ENCODE measurements at places on chromosomes 2 and 18.

- peak; percentile 81 for DNase-seq
These were observed at the start of the genes CEBPZ and NDUFAF7 for GRCh38 chr2:37231241-37232130. Gene CEBPZ (minus strand): TSS chr2:37231596. CDS start chr2:37231567, 29 bp downstream. Gene NDUFAF7 (plus strand): TSS chr2:37231658. CDS start chr2:37231706, 48 bp downstream.

DNA sequence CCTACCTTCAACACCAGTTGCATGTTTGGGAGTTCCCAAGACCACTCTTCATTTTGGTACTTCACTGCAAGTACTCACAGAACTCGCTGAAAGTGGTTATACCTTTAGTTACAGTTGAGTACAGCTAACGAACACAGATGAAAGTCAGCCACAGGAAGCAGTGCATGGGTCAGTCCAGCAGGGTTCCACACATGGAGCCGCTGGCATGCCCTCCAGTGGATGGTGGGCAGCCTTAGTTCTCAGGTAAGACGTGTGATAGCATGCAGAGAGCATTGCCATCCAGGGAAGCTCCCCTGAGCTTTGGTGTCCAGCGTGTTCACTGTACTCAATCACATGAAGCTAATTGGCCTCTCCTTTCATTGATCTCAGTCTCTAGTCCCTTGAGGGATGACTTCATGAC, 815.3 kb downstream of the RNF144A start:
- no peak for DNase-seq

GRCh38 chr2:107334306-107334705, 448.3 kb upstream of the ST6GAL2 start:
- no peak for DNase-seq

DNA sequence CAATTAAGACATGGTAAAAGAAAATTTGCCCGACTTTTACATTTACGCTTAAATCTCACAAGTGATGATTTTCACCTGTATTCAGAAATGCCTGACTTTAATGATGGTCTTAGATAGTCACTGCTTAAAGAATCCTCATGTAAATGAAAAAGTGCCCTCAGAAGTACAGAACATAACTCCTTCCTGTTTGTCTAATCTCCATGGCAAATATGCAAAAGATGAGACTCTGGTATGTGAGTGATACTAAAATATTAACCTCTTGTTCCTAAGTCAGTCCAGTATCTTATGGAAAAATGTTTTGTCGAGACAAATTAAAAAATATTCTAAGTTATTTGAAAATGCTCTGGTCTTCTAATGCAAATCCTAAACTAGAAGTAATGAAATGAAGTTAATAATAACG, 29.2 kb downstream of the KCTD1 start:
- no peak for DNase-seq

DNA sequence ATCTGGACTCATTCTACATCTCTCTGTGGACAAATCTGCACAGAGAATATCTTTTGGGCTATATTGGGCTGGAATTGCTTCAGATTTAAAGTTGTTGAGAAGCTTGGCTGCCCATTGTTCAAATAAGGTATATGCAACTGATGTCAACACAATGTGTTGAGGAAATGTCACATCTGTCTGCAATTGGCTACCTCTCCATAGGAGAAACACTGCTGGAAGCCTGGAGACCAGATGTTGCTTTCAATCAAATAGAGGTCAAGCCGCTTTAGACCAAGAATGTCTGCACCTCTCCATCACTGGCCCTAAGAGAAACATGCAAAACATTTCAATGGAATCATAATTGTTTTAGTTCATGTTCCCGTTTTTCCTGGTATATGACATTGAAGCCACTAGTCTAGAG, 720.2 kb downstream of the SLC4A3 start:
- DNase-seq: no peak

DNA sequence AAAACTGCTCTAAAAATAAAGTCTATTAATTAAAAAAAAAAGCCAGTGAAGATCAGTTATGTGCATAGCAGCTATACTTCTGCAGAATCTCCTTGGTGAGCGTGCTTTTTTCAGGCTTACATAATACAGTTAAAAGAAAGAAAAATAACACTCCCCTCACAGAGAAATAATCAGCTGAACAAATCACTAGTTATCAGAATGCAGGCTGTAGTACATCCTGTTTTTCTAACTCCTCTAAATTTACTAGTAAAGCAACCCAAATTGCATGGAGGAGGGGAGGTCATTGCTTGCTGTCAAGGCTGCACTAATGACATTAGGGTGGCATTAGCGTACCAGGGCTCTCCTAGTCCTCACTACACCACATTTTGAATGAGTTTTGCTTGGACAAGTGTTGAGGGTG, 192.2 kb downstream of the PLCL1 start:
- no peak for DNase-seq

DNA sequence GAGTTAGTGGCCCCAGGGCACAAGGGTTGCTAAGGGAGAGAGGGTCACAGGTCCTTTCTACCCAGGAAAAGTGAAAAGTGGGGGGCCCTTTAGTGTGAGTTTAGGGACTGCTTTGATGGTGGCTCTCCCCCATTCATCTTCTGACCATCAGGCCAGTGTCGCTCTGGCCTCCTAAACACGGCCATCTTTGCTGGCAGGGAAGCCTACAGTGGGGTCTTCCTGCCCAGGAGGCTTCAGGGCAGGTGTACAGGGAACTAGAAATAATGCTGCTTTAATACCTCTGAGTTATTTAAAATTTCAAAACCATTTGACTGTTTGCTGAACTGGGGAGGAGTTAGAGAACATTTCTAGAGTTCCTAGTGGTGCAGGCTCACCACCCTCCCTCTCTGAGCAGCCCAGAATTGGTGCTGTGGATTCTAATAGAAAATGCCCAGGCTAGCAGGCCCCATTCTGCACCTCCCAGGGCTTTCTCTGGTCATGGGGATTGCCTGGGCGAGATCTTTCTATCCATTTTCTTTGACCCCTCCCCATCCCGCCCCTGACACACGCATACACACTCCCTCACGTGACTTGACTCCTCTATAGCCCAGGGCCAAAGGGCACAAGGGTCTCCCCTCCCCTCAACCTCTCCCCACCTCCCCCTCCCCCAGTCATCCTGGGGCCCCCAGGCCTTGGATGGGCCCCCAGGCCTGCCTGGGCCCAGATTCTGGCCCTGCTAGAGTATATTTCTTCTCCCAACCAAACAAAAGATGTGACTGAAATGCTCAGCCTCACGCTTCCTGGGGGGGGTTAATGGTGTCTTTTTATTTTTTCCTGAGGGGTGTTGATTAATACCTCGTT, 3.1 kb downstream of the PKDCC start:
- no peak for DNase-seq

- no peak for DNase-seq
These were observed 201.8 kb downstream of the GBX2 start for GRCh38 chr2:235966396-235966795.

DNA sequence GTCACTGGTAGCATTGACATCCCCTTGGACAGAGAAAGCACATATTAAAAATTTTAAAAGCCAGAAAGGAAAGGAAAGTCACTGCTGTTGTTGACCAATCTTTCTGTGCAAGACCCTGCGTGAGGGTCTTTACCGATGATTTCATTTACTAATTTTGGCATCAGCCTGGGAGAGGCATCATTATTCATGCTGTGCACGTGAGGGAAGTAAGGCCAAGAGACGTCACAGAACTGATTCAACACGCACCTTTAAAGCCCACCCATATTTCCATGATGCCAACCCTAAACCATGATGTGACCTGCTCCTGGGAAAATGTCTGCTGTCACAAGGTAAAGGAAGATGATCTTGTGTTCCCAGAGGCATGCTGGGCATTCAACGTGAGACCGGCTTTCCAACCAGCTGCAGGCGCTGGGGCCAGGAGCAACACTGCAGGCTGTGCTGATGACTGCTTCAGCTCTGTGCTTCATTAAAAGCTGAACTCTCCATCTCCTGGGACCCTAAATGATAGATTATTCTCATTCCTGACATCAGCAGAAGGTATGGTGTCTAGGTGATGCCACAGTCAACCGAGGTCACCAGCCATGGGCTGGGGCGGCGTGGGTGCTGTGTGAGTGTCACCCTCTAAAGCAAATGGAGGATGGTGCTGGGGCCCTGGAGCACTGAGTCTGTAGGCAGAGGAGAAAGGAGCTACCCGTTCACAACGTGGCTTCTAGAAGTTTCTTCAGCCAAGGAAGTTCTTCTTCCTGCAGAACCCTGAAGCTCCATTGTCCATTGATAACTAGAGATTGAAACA, 53.9 kb downstream of the TMEM18 start:
- no peak for DNase-seq

- DNase-seq: peak; percentile 70
These were observed 55.7 kb downstream of the DNMT3A start for GRCh38 chr2:25286025-25286400.

GRCh38 chr2:201580486-201580885, 62.8 kb downstream of the TMEM237 start:
- DNase-seq: no peak

- DNase-seq: no peak
These were observed 951.7 kb upstream of the CNTNAP5 start for GRCh38 chr2:123073371-123073770.

- no peak for DNase-seq
These were observed 127.3 kb upstream of the TACR1 start for GRCh38 chr2:75326645-75327044.

- DNase-seq: no peak
These were observed 25.1 kb downstream of the CSRNP3 start for GRCh38 chr2:165494573-165494972.

GRCh38 chr2:20094955-20095354, 43.5 kb upstream of the LAPTM4A start:
- DNase-seq: no peak

DNA sequence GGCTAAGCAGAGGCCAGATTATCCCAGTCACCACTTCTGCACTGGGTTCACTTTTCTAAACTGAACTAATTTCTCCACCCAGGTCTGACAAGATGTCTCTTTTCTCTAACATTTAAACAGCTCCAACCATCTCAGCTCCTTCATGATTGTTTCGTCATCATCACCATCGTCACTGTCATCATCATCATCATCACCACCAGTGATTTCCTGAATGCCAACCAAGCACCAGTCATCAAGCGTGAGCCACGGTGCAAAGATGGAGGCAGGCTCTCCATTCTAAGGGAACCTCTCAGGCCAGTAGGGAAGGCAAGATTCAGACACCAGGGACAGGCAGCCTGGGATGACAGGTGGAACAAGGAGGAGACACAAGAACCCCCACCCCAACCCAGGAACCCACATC, 25.5 kb upstream of the TMBIM1 start:
- no peak for DNase-seq

DNA sequence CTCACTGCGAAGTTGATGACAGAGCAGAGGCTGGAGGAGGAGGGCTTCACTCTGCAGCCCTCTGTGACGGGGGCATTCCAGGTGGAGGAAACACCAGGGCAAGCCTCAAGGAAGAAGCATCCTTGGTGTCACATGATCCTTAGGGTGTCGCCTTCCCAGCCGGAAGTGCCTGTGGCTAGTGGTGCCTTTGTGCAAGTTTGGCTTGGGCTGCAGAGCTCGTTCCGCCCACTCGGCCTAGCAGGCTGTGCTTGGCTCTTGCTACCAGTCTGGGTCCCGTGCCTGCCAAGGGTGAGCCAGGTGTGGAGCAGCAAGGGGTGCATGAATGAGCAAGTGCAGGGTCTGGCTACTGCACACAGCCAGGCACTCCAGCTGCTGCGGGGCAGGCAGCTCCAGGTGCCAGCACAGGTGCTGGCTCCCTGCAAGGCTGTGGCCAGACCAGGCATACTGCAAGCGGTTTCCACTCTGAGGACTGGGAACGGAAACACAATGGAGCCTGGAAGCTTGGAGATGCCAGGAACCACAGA, 325.3 kb upstream of the SMIM21 start:
- DNase-seq: no peak

DNA sequence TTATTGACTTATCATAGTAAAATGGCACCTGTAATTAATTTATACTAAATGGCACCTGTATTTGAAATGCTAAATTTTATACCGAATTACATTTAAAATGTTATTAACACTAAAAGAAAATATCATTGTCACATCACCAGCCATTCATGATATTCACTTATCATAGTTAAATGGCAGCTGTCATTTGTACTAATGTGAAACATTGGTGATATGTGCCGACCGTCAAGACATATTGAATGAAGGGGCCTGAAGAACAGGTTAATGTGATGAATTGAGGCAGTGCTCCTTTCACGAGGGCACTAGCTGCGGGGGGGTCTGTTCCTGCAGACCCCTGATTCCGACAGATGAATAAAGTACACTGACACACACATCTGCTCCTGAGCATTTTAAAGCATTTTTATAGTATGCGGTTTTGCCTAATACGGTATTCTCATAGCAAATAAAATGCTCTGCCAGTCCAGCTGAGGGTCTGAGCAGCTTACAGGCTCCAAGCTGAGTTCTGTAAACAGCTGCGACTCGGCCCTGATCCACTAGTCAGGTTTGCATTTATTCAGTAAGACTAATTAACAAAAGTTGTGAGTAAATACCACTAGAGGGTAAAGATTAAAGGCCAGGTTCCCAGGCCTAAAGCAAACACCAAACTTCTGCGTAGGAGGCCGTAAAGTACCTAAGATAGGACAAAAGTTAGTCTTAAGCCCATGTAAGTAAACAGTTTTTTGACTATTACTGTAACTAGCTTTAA, 593.4 kb upstream of the NETO1 start:
- DNase-seq: no peak

GRCh38 chr2:58594175-58594574, 353.1 kb upstream of the FANCL start:
- DNase-seq: no peak

GRCh38 chr2:219273937-219274336, 5.2 kb upstream of the DNAJB2 start:
- no peak for DNase-seq

- DNase-seq: no peak
These were observed 20.6 kb upstream of the AMMECR1L start for GRCh38 chr2:127906206-127906926.

DNA sequence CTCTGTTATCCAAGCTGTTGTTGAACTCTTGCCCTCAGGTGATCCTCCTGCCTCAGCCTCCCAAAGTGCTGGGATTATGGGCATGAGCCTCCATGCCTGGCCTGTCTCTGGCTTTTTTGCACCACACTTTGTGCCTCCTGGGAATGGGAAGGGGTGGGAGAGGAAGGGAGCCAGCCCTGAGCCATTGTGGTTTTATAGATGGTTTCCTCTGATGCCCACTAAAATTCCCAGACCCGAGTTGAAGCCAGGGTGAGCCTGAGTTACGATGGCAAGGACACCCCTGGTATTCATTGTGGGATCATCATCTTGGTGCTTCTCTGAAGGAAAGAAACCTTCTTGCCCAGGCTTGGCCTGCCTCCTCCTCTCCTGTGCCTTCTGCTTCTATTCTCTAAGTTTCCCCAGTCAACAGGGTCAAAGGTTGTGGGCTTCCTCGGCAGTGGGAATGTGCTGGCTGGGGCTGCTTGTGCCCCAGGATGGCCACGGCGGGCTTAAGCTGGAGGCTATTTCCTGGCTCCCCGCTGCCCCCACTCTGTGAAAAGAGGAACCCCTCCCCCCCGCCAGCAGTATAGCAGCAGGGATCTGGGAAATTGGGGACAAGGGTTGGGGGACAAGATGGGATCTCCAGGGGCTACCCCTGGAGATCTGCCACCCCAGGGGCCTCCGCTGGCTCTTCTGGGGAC, 106.2 kb downstream of the STPG4 start:
- DNase-seq: no peak

Data from activated T-helper 2 cell treated with anti-CD3 and anti-CD28 coated beads, Interferon-gamma antibody, Interleukin-2, Interleukin-4, amounts not matched to agents 10 μg/mL and 5 μg/mL and 100 μg/mL, durations not matched to agents 14 hours and 24 hours and 36 hours (primary cell).